ENCODE measurements at places on chromosomes 4 and X.

GRCh38 chr4:183586824-183587223, 72.2 kb downstream of the RWDD4 start:
- DNase-seq, result no peak

GRCh38 chrX:6448003-6448402, 86.9 kb downstream of the VCX3A start:
- no peak for DNase-seq

GRCh38 chr4:8761824-8762205, 109.8 kb downstream of the HMX1 start:
- no peak for DNase-seq

DNA sequence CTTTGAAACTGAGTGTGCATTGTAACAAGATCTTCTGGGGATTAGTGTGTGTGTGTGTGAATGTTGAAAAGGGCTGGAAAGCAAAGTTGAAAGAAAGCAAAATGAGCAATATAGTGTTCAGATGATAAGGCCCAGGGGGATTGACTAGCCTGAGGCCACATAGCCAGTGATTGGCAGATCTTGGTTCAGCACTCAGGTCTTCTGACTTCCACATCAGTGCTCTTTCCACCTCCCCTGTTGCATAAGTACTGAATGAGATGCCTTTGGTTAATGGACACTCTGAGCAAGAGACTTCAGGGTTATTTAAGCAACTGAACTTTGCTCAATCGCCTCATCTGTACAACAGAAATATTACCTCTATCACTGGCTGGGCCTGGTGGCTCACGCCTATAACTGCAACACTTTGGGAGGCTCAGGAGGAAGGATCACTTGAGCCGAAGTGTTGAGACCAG, 120.4 kb downstream of the TMEM164 start:
- DNase-seq, result no peak

- DNase-seq, result no peak
These were observed 2.6 kb upstream of the LRAT start for GRCh38 chr4:154741131-154741665.

- no peak for DNase-seq
These were observed 43.1 kb upstream of the IL21 start for GRCh38 chr4:122663814-122664610.

DNA sequence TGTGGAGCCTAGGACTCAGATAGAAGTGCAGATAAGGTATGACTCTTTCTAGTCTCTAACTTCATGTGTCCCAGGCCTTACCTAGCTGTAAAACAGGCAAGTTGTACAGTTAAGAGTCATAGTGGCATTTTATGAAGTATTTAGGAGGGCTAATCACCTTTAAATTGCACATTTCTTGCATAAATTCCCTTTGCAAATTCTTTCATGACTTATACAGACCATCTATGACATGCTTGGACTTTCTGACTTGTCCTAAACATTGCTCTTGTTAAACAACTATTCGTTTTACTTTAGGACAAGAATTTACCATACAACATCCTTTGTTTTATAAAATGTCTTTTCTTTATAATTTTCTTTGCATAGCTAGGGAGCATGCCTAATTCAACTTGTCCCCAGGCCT, 7.8 kb upstream of the RRAGB start:
- DNase-seq, result no peak

GRCh38 chr4:186882293-186882692, 158.6 kb upstream of the FAT1 start:
- DNase-seq, result no peak

- peak; percentile 60 for DNase-seq
These were observed 79.2 kb downstream of the MTMR1 start for GRCh38 chrX:150772150-150772970.

DNA sequence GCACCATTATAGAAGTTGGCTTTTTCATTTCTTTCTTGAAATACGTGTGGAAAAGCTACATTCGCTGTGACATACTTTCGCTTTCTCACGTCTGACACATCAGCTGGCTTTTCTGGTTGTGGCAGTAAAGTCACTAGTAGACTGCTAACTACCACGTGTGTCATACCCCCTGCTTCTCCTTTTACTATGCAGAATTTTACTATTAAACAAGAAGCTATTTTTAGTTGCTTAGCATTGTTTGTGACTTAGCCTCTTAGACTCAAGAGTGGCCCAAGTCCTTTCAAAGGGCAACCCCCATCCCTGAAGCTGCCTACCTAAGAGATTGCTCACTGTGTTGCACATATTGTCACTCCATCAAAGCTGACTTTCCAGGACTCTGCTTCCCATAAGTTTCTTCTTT, 2.1 kb upstream of the IL2 start:
- no peak for DNase-seq

DNA sequence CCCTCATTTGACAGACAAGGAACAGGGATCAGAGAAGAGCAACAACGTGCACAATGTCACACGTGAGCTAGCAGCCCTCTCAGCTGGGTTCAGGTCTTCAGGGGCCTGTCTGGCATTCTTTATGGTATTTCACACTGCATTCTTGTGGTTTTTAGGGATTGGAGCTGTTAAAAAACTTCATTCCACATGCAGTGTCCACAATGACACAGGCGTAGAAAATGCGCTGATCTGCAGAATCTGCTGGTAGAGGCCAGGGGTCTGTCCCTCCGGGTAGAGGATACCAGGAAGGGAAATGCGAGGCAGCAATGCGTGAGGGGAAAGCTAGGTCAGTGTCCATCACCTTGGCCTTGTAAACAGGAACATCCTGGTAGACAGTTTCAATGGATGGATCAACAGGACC, 36.6 kb downstream of the MAP7D3 start:
- no peak for DNase-seq

DNA sequence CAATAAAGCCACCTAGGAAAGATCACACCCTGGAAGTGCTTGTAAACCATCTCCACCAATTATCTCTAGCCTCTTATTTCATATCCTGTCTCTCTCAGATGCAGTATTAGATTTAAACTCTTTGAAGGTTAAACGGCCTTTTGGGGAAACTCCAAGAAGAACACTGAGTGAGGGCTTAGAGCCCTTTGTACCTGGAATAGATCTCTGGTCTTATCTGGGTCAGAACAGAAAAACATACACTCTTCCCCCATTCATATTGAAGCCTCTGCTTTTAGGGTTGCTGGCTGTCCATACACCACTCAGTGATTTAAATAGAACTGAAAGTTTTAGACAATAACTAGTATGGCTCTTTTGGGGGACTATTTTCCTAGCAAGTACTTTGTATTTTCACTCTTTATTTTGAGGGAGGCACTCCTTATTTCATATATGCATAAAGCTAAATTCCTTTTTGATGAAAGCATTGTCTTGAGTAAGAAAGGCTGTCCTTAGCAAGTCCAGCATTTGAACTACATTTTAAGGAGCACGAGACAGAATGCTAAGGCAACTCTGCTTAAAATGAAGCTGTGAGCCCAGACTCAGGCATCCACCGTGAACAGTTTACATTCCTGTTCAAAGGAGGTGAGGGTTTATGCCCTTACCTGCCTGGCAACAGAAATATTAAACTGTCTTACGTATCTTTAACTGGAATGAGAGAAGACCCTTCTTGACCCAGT, 17.4 kb downstream of the YY2 start:
- DNase-seq, result no peak

DNA sequence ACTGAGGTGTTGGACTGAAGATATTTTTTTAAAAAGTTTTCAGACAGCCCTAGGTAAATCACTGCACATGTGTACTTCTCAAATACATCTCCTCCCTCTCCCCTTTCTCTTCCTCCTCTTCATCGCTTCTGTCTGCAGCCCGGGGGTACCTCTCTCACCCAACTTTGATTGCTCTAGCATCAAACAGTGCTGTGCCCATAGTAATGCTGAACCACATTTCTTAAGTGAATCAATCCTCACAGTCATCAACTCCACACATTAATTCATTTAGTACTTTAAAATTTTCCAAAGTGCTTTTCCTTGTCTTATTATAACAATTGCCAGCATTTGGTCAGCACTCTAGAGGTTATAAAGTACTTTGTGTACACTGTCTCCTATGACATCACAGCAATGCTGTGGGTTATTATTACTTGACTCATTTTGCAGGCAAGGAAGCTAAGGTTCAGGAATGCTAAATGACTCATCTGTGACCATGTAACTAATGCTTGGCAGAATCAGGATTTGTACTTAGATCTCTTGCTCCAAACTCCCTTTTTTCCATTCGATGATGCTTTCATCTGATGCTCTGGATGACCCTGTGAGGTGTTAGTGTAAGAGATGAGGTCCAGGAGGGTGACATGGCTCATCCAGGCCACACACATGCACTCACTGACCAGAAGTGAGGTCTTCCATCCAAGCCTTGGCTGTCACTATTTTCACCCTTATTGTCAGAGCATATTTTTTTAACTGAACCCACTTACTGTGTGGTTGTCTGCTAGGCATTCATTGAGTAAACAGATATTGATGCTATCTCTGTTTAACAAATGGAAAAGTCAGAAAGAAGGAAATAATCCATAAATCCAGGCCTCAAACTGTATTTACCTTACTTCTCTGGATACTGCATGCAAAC, 58.8 kb downstream of the RHOH start:
- no peak for DNase-seq

GRCh38 chrX:138711399-138712347, at the start of gene FGF13:
FGF13 (minus strand) TSS chrX:138711717; CDS start chrX:138711003, 714 bp downstream.
- no peak for DNase-seq

- DNase-seq, result no peak
These were observed 11.5 kb upstream of the HDAC8 start for GRCh38 chrX:72584163-72584562.

- DNase-seq, result peak; percentile 51
These were observed 2.9 kb downstream of the MAML3 start for GRCh38 chr4:140150886-140151698.

DNA sequence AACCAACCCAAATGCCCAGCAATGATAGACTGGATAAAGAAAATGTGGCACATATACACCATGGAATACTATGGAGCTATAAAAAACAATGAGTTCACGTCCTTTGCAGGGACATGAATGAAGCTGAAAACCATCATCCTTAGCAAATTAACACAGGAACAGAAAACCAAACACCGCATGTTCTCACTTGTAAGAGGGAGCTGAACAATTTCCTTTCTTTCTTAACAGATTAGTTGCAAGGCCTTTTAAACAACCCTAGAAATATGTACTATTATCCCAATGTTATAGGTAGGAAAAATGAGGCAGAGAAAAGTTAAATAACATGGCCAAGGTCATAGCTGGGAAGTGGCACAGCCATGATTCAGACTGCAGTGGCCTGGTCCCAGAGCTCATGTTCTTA, 5.8 kb upstream of the OCIAD2 start:
- no peak for DNase-seq

- no peak for DNase-seq
These were observed 200.3 kb downstream of the MID1 start for GRCh38 chrX:10420134-10420533.

DNA sequence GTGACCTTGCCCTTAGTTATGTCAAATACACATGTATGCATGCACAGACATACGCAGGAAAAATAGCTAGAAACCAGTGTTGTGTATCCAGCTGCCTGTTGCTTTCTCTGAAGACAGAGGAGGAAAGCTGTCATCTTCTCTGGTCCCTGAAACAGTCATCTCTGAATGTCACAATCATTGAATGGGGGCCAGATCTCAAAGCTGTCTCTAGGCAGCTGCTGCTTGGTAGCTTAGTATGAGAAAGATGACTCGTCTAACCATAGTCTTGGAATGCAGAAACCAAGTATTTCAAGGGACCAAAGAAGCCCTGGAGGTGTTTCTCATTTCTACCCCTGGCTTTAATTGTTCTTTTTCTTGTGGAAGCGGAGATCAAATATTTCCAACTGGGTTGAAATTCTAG, 4.0 kb downstream of the GRIA3 start:
- no peak for DNase-seq

DNA sequence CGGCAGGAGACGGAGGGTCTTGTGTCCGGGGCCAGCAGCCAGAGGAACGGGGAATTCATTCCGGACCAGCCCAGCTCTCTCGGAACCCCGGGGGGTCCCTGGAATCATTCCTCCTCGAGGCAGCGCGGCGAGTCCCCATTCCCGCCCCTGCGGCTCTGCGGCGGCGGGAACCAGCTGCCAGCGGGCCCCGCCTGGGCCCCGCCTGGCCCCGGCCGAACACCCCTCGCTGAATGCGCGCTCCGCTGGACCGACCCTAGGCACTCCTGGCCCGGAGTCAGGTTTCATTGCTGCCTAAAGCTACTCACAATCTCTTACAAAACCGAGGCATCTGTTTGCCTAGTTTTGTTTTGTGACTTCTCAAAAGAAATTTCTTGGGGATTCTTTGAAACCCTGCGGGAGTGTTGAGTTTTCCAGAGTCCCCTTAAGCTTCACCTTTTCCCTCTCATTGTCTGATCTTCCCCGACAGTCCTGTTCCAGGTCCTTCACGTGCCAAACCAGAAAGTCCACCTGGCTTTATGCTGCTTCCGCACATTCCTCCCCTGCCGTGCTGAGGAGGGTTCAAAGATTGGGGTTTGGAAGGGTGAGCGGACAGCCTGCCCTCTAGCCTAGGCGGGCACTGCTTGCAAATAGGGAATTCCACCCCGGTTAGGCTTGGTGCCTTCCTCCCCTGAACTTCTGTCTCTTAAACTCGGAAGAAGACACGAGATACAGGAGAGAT, 789 bp downstream of the ARHGAP10 start:
- DNase-seq, result no peak

DNA sequence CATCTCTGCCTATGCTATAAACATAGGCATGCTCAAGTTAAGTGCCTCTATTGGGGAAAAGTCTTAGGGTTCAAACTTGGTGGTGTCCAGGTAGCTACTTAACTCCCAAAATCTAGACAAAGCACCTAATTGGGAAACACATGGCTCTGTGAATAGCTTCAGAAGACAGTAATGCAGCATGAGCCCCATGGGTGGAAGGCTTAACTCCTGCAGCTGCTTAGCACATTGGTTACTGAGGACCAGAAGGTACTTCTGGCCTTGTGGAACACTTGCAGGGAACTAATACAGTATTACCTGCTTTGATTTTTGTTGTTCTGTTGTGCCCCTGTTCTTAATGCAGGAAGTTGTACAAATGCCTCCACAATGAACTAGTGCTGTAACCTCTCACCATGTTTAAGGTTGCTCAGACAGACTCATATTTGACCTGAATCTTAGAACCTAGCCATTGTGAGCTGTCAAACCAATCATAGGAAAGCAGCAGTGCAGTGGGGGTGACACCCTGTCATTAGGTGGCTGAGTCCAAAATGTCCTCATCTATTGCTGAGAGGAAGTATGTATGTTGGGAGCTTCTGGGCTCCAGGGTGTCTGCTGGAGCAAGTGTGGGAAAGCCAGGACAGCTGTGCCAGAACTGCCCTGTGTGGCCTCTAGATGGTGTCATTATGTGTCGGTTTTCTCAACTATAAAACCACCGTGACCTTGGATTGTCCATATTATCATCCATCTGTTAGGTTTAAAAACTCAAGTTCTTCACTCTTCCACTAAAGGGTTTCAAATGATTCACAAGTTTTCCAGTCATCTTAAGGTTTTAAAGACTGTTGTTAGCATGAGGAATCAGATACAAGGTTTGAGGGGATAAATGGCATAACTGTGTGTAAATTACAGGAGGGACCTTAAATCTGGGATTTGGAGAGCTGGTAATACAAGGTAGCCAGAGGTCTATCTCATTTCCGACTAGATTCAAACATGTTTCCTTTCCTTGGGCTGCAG, 69.9 kb upstream of the WDR1 start:
- no peak for DNase-seq

DNA sequence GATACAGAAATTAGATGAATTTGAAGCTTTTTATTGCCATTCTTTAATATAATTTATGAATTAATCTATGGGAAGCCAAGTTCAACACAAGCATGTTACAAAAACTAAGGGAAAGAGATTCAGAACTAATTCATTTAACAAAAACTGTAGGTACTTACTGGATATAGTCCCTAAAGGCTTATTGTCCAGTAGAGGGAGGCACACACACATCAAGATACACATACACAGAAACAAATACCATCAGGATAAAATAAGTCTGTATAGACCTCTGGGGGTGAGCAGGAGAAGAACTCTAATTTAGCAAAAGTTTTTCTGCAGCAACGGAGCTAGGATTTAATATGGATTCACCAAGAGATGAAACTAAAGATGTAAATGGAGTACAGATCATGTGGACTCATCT, 83.0 kb upstream of the IL13RA1 start:
- no peak for DNase-seq
